ENCODE measurements at places on chromosomes 12 and 14. TPM values are rescaled to one million over a fixed set of nuclear protein-coding genes. Genes with fewer than 3 reads are reported as not detected.

DNA sequence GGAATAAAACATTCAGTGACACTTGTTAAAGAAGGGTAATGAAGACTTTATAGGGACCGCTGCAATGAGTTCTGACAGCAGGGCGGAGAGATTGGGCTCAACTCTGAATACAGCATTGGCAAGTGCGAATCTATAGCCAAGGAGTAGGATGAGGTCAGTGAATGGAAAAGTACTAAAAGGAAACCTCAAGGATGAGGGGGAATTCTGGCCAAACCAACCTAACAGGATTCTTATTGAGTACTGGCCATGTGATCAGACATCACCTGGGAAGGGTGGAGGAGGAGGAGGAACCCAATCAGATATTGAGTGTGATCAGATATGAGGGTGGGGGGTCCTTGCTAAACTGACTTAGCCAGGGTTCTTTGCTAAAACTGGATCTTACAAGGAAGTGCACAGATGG is 31.0 kb downstream of the DRAM1 start:
- no peak for DNase-seq

DNA sequence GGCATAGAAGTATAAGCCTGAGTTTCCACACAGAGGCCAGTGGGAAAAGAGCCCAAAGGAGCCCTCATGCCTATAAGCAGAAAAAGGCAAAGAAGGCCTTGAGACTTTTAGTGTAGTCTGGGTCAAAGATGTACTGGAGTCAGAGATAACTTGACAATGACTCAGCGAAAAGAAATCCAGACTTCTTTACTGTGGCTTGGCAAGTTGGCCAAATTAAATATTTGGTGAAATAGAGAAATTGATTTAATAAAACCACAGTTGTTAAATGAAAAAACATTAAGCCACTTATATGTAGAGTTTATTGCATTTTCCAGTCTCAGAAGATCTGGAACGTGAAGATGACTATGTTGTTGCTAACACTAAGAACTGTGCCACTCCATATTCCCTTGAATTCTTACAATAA is 105.1 kb downstream of the TMTC3 start:
- DNase-seq: no peak

DNA sequence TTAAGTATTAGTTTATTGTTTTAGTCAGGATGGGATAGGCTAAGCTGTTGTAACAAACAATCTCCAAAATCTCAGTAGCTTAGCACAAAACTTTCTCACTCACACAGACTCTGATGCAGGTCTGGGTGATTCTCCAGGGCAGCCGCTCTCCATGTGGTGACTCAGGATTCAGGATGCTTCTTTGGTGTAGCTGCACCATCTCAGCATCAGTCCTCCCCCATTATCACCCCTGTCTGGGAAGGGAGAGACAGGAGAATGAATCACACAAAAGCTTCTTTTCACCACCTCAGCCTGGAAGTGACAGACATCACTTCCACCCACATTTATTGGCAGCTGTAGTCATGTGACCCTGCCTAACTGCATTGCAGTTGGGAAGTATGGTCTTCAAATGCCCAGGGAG is 142.3 kb downstream of the DICER1 start:
- DNase-seq: no peak

DNA sequence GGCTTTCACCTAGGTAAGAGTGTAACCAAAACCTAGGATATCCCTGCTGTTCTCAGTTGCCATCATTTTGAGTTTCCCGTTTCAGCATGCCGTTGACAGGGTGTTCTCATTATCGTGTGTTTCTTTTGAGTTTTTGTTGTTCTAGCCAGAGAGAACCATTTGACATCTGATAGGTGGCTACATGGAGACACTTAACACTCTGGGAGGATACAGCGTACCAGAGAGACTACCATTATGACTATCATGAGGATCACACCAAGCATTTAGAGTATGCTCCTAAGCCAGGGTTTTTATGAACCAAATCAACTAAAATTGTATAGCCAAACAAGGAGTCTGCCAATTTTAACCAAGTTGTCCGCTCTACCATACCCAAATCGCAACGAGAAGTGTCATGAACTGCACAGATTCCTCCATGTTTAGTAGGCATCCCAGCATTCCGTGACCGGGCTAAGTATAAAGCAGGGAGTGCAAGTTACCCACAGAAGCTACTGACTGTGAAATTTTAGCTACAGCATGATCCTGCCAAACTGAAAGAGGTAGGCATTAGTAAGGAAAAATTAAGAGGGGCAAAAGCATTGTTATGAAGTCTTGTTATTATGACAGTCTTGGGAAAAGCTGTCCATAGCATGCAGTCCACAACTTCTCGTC is 48.8 kb downstream of the MARK3 start:
- DNase-seq: no peak

- peak; percentile 93 for DNase-seq
These were observed 386 bp downstream of the HDAC7 start for GRCh38 chr12:47819138-47819895.

DNA sequence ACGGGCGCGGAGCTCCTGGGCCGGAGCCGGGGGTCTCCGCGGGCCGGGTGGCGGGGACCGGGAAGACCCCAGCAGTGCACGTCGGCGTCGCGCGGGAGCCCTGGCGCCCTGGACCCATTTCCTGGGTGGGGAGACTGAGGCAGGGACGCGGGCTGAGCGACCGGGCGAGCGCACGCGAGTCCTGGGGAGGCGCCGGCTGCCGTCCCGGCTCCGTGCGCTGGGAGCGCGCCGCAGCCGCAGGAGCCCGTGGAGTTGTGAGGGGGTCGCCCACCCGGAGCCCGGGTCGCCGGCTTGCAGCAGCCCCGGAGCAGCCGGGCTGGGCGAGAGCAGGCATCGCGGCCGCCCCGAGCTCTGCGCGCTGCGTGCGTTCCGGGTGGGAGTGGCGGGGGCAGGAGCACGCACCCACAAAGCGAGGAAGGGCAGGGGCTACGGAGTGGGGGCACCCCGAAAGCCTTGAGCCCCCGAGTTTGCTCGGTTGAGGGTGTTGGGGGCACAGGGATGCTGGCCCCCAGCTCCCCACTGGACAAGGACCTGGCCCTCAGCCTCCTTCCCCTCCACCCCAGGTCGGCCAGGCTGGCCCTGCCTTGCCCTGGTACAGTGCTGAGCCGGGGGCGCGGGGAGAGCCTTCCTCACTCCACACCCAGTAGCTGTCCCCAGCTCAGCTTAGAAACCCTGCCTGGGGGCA is 620 bp downstream of the MMP17 start:
- peak; percentile 61 for DNase-seq

GRCh38 chr12:54734196-54734950 is 86.2 kb upstream of the DCD start:
- peak; percentile 67 for DNase-seq

- no peak for DNase-seq
These were observed 869 bp upstream of the RIMBP2 start for GRCh38 chr12:130716969-130717366.

- no peak for DNase-seq
These were observed 1.5 kb downstream of the RAB35 start for GRCh38 chr12:120115066-120115465.

GRCh38 chr12:45827974-45828373 is 98.5 kb downstream of the ARID2 start:
- DNase-seq: no peak

GRCh38 chr12:76084863-76085519 is 506 bp upstream of the NAP1L1 start:
- DNase-seq: no peak

DNA sequence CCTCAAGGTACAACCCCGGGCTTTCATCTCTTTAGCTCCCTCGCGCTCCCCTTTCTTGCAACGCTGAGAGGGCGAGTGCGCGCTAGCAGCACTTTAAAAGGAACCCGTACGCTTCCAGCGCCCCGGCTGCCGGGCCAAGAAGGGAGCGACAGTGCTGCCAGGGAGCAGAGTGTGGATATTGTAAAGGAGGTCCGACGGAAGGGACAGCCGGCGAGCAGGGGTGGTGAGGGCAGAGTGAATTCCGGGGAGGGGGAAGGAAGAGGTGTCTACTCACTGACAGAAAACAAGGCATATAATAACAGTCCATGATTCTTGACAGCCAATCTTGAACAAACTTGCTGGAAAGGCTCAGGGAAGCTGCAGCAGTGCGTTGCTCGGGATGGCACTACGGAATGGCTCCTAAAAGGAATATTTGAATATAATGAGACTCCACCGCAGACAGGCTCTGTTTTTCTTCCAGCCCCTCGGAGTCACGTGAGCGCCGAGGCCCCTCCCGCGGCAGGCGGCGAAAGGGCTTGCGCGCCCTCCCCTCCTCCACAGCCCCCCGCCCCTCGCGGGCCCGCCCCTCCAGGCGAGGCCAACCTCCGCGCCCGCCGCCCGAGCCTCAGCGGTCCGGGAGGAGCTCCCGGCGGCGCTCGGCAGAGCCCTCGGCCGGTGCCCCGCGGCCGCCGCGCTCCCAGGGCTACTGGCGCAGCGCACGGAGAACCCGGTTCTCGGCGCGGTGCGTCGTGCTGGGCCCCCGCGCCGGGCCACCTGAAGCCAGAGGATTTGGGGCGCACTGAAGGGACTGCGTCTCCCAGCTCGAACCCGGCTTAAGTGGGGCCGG is 3.4 kb downstream of the BMP4 start:
- peak; percentile 96 for DNase-seq

DNA sequence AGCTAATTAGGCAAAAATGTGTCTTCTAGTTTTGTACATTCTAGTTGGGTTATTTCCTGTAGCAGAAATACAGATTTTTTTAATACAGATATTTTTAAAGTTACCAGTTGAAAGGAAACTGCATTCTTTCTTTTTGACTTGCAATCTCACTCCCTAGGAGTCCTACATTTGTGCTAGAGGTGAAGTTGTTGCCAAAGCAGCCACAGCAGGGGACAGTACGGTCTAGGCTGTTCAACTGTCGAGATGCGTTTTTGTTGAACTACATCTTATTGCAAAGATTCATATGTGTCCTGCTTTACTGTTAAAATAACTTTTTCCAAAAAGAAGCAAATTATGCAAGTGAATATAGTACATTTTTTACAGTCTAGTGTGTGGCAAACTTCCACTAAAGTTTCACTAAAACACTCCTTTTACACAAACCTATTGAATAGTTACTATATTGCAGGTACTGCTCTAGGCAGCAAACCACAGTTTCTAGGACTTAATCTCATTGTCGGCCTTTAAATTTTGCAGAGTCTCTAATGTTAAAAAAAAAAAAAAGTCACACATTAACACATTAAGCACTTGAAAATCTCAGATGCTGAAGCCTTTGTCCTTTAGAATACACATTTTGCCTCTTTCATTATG is 30.2 kb upstream of the SRGAP1 start:
- DNase-seq: no peak

DNA sequence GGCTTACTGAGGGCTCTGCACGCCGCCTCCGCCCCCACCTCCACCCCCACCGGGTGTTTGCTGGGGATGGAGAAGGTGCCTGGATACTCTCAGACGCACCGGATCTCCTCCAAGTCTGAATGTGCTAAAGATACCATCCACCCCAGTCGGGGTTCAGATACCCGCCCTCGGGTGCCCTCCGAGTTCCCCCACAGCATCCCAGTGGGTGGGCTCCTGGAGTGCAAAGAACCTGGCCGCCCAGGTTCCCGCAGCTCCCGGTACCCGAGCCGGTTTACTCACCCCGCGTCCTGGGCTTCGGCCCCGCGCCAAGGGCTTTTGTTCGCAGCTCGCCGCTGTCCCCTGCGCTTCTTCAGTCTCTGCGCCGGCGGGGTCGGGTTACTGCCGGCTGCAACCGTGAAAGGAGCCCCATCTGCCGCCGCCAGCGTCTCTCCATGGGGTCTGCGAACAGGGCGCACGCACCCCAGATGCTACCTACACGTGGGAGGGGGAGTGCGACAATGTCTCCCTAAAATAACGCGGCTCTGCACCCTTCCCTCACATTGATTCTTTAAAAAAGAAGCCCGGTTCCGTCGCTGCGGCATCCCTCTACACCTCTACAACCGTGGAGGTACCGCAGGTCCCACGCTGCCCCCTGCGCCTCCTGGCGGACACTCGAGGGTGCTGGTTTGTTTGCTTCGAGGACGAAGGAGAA is at the start of gene CCDC177:
Gene CCDC177, minus strand, starts transcription at position 609 of the 691 bp plus-strand sequence. CDS start 1,249 bp downstream, outside the sequence.
- DNase-seq: peak; percentile 53

DNA sequence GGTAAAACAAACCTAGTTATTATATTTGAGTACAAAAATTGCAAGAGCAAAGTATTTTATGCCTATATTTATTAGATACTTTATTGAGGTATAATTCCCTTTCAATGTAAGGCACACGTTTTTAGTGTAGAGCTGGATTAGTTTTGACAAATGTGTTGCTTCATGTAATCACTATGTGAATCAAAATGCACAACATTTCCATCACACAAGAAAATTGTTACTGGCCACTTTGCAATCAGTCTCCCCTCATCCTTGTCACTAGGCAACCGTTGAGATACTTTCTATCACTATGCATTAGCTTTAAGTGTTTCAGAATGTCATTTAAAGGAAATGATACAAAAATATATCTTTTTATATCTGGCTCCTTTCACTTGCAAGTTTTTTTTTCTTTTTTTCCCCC is 531.0 kb downstream of the CCER1 start:
- no peak for DNase-seq

DNA sequence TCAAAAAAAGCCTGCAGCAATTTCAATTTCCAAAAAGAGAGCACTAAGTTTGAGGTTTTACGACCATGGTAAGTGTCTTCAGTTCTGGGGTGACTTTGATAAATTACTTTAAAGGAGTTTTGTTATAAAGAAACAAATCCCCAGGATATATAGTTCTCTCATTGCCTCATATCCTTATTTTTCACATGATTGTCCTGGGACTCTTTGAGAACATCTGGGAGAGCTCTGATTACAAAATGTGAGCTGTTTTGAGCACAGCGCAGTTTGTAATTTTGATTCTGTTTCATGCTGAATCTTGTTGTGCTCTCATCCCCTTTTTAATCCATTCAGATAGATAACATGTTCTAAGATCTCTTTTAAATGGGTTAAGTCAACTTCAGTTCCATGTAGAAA is 67.7 kb upstream of the DCN start:
- no peak for DNase-seq

GRCh38 chr12:92363295-92364146 is 217.9 kb upstream of the BTG1 start:
- DNase-seq: peak; percentile 58

- no peak for DNase-seq
These were observed 59.0 kb downstream of the GALNT16 start for GRCh38 chr14:69318901-69319475.

- no peak for DNase-seq
These were observed 105.0 kb downstream of the TNFAIP2 start for GRCh38 chr14:103228076-103228806.

Gene SYT10
- 0.29 TPM for total RNA-seq

Gene PPFIA2
- total RNA-seq: 0.62 TPM

Gene TAMALIN
- total RNA-seq: 39.3 TPM

Gene PTGDR
- 0.42 TPM for total RNA-seq

Gene KRT86
- total RNA-seq: not detected

Gene ATF7IP
- total RNA-seq: 73.5 TPM

Gene ZCCHC8
- total RNA-seq: 10.7 TPM

Gene KICS2
- 7.3 TPM for total RNA-seq

Gene GLIPR1L1
- total RNA-seq: not detected
